Muscle of back (tissue), 13 donors: ENCODE measurements at places on chromosomes 5 and 9.

DNA sequence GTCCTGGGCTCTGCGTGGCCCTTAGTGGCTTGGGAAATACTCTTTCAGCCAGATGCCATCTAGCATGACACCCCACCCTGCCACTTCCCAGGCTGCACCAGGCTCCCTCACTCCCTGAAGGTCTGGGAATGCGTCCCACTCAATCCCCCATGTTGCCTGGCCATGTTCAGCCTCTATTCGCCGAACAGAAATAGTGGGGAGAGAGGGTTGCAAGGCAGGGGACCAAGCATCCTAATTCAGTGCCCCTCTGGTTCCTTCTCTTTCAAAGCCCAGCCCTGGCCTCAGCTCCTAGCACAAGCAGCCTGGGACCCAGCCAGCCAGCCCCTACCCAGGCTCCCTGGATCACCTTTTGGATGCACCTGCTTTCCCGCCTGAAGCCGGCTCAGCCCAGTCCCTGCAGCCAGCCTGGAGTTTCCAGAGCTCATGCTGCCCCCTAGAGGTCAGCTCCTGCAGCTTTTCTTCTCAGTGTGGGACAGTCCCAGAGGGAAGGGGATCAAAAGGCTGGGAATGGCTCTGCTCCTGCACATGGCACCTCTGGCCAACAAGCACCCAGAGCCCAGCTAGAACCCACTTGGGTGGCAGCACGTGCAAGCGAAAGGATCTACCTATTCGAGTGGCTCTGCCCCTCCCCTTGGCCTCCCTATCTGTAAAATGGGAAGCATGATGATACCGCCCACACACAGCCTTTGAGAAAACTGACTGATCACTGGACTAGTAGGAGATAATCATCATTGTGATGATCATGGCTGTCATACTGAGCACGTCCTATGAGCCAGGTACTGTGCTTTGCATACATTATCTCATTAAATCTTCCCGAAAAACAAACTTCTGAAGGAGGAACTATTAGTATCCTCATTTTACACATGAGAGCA, 48.7 kb upstream of the C5orf58 start:
- DNase-seq: peak; percentile 70

DNA sequence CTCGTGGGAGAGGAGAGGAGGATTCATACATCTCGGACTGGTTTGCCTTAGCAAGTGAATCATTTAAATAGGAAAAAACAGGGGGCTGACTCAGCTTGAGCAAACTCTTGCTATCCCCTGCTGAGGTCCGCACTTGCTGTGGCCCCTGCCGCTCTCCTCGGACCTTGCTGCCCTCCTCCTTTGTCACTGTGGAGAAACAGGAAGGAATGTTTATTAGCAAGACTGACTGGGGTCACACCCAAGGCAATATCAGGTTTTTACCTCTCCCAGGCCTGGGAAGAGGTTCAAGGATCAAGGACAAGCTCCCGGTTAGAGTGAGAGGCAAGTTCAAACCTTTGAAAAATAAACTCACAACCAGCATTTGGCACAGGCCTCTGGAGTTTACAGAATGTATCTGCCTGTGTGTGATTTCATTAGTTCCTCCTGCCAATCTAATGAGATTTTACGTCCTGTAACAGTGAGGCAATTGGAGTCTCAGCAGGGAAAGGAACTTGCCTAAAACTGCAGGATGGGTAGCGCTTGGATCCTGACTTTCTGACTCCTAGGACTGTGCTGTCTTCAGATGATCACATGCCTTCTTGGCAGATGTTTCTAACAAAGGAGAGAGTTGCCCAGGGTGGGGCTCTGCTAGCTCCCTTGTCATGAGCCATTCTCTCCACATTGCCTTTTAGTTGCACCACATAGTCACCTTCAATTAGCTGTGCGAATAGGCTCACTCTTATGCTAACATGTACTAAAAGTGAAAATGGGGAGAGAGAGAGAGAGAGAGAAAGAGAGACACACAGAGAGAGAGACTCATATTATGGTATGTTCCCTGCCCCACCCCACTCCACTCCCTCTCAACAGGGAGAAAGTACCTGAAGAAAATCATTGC, 108.6 kb upstream of the CDKN2B start:
- DNase-seq: no peak

DNA sequence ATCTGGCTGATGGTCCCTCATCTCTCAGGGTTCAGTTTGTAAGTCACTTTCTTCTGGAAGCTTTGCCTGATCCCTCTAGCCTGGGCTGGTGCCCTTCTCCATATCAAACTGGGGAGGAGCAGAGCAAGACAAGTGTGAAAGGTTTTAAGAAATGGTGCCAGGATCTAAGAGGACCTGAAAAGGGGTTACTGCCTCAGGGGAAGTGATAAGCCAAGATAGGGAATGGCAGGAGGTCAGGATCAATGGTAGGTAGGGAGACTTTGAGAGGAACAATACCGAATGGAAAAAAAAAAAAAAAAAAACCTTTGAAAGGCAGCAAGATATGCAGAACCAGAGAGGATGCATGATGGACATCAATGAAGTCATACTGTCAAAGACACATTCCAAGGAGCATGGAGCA, 67.5 kb upstream of the TLR4 start:
- DNase-seq: no peak

- DNase-seq: no peak
Observed at GRCh38 chr9:31065691-31066090, 1318.8 kb upstream of the ACO1 start.

DNA sequence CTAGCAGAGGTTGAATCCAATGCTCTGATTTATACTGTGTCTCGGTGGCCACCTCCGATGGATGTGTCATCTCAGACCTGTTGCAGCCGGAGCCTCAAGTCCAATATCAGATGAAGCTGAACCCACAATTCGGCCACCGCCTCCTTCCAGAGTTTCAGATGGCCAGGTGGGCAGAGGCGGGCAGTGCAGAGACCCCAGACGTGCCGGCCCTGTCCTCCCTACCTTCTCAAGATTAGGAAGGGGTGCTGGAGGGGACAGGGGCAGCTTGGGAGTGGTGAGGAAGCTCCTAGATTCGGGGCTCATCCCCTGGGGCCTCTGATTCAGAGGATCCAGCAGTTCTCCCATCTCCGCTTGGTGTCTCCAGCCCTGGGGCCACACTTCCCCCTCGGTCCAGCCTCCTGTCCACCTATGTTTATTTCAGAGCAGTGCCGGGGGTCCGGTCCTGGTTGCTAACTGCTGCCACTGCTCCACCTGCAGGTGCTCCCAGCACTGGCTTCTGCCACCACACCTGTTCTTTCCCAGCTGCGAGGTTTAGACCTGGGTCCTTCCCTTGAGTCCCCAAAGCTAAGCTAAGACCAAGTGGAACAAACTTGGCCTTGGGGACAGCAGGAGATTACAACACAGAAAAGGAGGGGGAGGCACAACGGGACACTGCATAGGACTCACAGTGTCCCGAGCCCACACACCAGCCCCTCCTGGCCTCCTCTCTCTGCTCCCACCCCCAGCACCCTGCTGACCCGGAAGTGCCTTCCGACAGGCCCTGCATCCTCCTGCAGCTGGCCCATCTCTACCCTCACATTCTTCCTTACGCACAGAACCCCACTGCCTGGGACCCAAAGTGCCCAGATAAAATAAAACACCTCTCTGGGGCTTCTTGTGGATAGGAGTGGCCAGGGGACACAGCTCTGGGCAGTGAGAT, 81.6 kb downstream of the NTNG2 start:
- DNase-seq: no peak

DNA sequence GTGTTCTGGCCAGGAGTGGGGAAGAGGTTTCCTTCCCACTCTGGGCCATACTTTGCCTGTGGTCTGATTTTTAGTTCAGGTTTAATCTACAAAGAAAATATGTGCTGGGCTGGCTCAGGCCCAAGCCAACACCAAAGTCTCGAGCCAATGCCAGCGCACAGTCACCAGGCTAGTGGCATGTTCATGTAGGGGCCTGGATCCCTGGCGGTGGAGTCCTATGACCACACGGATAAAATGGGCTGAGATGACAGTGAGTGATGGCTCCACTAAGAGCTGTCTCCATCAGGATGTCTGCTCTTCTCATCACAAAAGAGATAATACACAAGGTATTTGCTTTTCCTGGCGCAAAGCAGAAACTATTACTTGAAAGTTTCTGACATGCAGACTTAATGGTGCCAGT, 92.9 kb upstream of the PTPN3 start:
- no peak for DNase-seq

- DNase-seq: no peak
Observed at GRCh38 chr5:132020568-132021339, 9.3 kb upstream of the ACSL6 start.

GRCh38 chr5:148290271-148291195, 21.7 kb upstream of the SPINK7 start:
- DNase-seq: peak; percentile 2

DNA sequence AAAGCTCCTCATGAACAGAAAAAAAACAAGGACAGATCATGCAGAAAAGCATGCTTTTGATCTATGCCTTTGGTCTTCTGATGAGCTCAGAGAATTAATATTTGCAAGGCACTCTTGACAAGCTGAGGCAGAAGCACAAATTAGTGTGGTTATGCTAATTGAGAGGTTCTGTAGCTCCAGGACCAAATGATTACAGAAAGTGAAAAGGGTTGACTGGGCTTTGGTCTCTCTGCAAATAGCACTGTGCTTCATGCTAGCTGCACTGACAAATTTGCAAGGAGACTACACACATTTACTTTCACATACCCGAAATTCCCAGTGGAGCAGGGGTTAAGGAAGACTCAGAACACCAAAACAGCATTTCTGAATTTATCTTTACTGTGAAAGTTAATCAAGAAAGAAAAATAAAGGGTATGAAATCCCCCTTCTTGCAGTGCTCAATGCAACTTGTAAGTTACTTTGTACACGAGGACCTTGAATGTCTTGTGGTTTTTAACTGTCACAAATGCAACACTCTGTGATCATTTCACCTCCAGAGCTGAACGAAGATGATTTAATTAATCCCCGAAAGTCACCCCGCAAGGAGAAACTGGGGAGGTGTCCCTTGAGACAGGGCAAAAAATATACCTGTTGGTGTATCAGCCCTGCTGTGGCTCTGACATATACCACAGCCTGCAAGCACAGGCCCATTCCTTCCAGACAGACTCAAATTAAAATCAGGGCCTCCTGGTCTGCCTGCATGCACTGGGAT, 11.9 kb downstream of the RAPGEF1 start:
- DNase-seq: no peak

DNA sequence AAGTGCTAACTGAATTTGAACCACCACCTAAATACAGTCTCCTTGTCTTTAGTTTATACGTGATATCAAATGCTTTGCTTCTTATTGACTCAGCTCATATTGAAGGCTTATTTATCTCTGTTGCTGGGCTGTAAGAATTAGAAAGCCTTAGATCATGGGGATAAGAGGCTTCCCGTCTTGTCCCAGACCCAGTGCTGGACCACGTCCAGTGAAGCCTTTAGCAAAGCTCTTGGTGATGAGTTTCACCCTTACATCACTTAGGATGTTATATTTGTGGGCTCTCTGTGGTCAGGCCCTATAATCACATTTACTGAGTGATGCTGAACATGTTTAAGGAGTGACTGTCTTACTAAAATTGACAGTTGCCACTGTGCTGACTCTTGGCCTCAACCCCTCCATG, 11.2 kb downstream of the FAM240B start:
- no peak for DNase-seq

GRCh38 chr9:111983484-111983908, 86.9 kb downstream of the UGCG start:
- no peak for DNase-seq

DNA sequence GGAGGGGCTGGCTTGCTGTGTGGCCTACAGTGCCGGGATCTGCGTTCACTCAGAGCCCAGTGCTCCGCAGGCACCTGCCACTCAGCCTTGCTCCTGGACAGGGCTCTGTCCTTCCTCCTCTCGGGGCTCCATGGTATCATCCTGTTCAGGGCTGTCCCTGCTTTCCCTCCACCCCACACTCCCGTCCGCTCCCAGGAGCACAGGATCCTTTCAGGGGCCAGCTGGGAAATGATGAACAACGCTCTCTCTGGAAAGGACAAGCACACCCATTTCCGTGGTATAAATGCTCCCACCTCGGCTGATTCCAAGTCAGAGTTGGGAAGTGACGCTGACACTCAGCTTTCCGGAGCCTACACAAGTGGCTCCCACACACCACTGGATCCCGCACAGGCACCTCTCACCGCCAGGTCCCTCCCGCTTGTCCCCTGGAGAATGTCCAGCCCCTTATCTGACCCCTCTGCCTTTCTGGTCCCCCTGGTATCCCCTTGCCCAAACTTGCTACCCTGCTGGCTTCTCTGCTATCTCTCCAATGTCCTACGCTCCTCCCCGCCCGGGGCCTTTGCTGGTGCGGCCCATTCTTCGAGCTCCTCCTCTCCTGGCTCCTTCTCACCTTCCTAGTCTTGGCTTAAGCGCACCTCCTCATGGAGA, 21.3 kb downstream of the HMCN2 start:
- DNase-seq: no peak

- DNase-seq: no peak
Observed at GRCh38 chr5:69136293-69136692, 30.7 kb upstream of the CCNB1 start.

- DNase-seq: peak; percentile 20
Observed at GRCh38 chr5:169716287-169716686, 79.2 kb downstream of the DOCK2 start.

GRCh38 chr9:34637356-34638137, at the start of gene SIGMAR1:
TSS of gene SIGMAR1 (minus strand) at chr9:34637787. CDS start at chr9:34637697, 90 bp downstream.
- DNase-seq: peak; percentile 93

GRCh38 chr5:61332358-61332749, 296 bp downstream of the ZSWIM6 start:
- no peak for DNase-seq

GRCh38 chr5:134077926-134078580, 36.4 kb upstream of the TCF7 start:
- no peak for DNase-seq

DNA sequence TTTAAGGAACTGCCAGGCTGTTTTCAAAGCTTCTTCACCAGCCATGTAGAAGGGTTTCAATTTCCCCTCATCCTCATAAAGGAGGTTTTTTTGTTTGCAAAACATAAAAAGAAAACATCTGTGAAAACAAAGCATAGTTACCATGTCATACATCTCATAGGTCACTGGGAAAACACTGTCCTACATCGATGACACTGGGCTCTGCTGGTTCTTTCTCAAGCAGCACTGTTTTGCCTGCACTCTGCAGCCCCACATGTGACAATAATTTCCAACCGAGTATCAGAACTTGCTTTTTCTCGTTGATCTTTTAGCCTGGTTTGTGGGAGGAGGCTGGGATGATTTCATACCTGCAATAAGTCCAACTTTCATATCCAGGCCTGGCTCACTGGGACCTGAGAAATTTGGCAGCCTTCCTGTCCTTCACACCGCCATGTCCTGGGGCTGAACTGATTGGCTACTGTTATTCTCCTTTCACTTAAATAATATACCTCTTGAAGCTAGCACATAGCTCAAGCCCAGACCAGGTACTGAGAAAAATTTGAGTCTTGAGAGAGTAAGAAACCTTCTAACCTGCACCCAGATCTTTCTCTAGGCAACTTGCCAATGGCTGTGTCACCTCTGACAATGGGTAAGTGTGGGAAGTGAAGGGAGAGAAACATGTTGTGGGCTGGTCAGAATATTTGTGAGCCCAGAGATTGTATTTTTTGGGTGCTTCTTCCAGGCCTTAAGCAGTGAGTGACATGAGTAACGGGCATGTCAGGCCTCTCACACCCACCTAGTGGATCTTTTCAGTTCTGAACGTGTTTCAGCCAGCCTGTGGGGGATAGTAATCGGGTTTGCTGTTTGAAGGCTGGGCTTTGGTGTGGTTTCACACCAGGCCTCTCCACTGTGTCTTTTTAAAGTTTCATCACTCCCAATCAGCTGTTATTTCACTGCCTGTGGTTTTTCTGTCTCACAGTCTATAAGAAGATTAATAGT, 502.8 kb downstream of the NTRK2 start:
- peak; percentile 59 for DNase-seq
